HCEC 1CT (cell line): ENCODE measurements at places on chromosomes 4 and X.

DNA sequence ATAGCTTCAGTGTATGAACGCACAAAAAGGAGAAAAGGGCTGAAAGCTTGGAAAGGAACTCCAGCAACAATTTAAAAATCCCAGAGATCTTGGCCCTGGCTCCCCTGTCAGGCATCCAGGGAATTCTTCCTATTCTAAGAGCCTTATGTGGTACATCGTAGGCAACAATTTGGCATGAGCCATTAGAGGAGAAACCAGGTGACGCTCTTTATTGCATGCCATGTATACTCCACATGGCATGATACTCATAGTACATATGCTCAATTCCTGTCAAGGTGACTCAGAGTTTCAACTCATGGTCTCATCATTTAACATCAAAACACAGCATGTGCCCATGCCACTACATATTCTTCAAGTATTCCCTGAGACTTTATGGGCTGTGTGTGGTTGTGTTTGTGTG, 191.3 kb downstream of the OR13H1 start:
- DNase-seq: no peak

- no peak for DNase-seq
These were observed 22.3 kb upstream of the THOC2 start for GRCh38 chrX:123755107-123755506.

DNA sequence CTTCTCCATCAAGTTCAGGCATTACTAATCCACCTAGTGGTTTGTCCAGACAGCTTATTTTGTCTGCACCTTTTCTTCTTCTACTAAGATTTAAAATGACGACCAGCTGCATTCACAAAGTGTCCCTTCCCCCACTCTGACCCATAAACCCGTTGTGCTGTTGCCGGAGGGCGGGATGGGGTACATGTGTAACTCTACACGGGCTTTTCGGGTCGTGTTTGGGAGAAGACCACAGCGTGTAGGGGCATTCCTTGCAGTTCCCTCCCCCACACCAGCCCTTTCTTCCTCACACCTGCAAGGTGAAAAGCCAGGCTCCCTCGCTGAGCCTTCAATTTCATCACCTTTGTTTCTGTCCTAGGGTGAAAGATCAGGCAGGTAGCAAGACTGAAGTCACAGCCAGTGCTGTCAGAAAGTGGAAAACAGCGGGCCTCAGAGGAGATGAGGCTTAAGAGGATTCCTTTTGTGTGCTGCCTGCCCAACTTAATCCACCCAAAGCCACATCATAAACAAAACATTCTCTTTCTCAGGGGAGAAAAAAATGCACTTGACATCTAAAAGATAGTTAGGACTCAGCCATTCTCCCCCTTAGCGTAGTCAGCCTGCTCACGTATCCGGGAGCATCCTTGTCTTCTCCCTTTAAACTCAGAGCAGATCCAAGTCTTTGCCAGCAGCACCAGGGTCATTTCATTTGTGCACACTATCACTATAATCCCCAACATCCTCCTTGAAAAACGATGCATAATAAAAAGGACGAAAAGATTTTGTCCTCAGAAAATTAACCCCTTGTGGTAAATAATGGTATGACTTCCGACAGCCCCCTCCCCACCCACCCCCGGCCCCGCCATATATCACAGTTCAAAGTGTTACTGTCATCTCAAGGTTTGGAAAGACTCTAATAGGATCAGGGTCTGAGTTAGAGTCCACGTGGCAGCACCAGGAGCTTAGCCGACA, 599.0 kb downstream of the RAB28 start:
- DNase-seq: no peak

DNA sequence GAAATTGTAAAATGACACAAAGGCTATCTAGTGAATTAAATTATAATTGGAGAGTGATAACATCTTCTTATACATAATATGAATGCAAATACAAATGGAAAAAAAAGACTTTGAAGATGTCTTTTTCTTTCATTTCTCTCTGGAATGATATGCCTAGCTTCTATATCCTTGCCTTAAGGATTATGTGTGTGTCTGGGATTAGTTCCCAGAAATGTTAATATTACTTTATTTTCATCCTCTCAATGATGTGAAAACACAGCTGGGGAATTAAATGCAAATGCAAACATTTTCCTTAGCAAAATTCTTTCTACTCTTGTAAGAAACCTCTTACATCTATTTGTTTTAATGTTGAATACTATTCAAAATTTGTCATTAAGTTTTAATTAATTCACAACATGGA, 441.9 kb downstream of the FSTL5 start:
- DNase-seq: no peak

DNA sequence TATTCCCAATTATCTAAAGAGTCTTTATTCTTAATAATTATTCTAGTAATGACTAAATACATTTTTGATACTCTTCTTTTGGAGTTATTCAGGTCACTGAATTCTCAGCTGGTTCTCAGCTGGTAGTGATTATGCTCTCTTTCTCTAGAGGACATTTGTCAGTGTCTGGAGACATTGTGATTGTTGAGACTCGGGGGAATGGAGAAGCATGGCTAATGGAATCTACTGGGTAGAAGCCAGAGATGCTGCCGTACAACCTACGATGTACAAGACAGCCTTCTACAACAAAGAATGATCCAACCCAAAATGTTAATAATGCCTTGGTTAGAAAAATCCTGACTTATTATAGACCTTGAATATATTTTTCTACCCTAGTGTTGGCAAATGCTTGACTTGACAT, 149.2 kb upstream of the ANKRD50 start:
- no peak for DNase-seq

- DNase-seq: no peak
These were observed 97.4 kb downstream of the SHOX start for GRCh38 chrX:727738-728621.

DNA sequence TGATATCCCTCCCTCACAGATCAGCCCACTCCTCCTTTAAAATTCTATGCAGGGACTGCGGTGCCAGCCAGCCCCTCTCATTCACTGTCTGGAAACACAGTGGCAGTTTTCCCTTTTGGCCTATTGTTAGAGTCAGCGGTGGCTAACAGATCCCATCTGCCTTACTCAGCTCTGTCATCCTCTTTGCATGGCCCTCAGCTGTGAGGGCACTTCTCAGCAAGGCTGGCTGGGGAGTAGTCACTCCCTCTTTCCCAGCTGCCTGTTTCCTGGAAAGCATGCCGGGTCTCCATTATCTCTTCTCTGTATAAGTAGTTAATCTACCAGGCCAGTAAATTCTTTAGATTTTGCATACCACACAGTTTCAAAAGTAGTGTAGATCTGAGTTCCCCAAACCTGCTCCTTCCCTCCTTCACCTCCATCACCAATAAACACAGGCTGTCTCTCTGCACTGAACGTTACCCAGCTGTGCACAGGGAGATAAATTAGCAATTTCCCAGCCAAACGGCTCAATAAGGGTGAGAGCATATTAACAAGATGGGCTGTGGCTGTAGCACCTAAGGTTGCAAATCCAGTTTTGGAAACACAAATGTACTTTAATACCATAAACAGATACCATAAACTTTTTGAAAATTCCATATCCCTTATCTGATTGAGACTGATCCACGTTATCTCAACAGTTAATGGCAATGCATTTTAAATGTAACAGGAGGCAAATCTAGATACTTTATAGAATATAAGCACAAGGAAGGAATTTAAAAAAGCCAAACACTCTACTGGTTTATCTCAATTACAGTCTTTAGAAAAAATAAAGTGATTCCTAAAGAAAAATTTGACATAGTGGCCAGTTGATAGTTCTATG, 229.3 kb downstream of the ANKRD50 start:
- no peak for DNase-seq
